ENCODE measurements at places on chromosomes 5 and 9.

GRCh38 chr5:36887532-36887931 lies 11.0 kb downstream of the NIPBL start:
- no peak for DNase-seq

GRCh38 chr5:74113927-74114326 lies 487.9 kb downstream of the ARHGEF28 start:
- no peak for DNase-seq

GRCh38 chr5:178058321-178059012 lies 54.9 kb upstream of the N4BP3 start:
- no peak for DNase-seq

DNA sequence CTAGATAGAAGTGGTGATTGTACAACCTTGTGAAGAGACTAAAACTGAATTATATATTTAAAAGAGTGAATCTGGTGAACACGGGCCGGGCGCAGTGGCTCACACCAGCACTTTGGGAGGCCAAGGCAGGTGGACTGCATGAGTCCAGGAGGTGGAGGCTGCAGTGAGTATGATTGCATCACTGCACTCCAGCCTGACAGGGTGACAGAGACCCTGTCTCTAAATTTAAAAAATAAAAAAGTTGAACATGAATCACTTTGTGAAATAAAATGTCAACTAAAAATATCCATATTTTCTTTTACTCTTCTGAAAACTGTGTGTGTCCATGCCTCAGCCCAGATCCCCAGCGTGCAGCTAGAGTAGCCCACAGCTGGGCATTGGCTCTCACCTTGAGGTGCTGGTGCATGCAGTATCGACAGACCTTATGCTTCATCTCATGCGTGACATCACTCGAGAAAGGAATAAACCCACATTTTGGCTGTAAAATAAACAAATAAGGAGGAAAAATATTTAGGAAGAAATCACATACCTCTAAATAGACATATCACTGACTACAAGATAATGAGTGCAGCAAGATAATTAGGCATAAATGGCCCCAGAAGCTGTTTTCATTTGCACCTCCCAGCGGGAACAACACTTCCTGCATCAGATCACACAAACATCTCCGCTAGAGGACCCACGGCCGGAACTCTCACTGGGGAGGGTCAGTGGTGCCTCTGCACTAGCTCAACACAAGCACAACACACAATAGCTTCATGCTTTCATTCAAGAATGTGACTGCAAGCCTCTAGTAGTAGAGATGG lies 22.1 kb downstream of the IPPK start:
- no peak for DNase-seq

GRCh38 chr5:136750224-136750862 lies 385.0 kb upstream of the TRPC7 start:
- DNase-seq, result no peak

GRCh38 chr5:82335806-82336205 lies 57.7 kb upstream of the RPS23 start:
- DNase-seq, result no peak

DNA sequence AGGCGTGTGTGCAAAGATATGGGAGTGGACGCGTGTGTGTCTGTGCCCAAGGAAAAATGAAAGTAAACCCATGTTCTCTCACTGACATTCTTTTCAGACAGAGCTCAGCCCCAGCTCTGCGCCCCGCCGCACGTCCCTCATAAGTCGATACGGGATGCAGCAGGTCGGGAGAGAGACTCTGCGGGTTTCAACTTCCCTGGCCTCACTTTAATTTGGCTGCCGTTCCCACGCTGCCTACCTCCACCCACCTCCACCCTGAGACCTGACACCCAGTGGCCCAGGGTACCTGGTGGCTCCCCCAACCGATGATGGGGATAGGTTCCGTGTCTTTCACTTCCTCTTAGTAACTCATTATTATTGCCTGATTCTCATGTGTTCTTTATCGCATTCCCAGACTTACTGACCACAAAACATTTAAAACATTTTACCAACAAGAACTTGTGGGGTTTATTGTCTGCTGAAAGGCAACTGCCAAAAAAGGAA lies 19.4 kb downstream of the LHX2 start:
- no peak for DNase-seq
